Amygdala (tissue), 56 donors: ENCODE measurements at places on chromosomes 4 and X.

DNA sequence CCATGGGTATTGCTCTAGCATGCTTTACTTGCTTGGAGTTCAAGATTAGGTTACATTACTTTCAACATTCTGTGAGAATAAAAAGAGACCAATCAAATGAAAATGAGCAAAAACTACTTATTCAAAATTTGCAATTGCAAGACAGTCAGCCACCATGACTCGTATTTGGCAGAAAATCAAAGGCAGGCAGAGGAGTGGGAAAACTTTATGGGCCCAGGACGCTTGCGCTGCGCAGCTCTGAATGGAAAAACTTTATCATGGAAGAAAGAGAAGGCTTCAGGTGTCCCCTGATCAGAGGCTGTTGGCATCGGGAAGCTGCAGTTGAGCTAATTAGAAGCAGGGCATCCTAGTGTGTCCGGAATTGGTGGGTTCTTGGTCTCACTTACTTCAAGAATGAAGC lies 250.6 kb downstream of the USP46 start:
- DNase-seq = no peak

- no peak for DNase-seq
These were observed 348.0 kb upstream of the NR3C2 start for GRCh38 chr4:148790246-148790645.

DNA sequence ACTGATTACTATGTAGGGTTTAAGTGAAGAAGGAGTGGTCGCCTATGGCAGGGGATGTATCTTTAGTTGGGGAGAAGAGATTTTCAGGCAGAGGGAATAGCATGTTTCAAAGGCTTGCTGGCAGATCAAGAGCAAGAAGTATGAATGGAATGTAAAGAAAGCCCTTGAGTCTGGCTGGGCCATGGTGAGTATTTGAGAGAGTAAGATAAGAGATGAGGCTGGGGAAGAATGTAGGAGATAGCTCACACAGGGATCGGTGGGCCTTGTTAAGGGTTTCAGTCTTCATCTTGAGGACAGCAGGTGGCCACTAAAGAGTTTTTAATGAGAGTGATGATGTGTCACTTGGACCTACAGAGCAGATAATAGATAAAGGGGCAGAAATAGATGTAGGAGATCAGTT lies 319.1 kb upstream of the RPS6KA3 start:
- DNase-seq = no peak

- DNase-seq = no peak
These were observed 163.2 kb downstream of the DCK start for GRCh38 chr4:71156616-71157015.

- no peak for DNase-seq
These were observed 2.1 kb downstream of the PPP3CA start for GRCh38 chr4:101345271-101345595.

- DNase-seq = peak; percentile 15
These were observed 44.7 kb downstream of the PRPS1 start for GRCh38 chrX:107672955-107673378.

DNA sequence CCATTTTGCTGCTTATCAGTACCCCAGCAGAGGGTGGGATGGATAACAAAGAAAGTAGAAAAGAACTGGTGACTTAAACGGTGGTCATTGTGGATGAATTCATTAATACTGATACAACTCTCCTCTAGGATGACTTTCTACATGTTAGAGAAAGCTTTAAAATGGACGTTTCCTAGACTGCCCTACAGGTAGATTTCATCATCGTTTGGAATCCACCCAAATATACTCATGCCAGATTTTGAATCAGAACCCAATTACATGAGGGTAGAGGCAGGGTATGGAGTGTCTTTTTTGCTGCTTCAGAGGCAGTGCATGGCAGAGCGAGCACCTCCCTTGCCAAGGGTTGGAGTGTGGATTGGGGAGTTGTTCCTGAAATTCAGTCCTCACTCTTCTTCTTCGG lies 13.3 kb upstream of the ANTXR2 start:
- no peak for DNase-seq

- no peak for DNase-seq
These were observed 201.3 kb upstream of the GNPDA2 start for GRCh38 chr4:44927399-44928380.

- no peak for DNase-seq
These were observed 163.9 kb upstream of the SLC7A11 start for GRCh38 chr4:138405934-138406567.

GRCh38 chrX:124388562-124388961 lies 42.2 kb downstream of the SH2D1A start:
- DNase-seq = peak; percentile 38

GRCh38 chr4:90695411-90695810 lies 568.2 kb downstream of the CCSER1 start:
- DNase-seq = no peak
